ENCODE measurements at places on chromosomes 4 and X.

DNA sequence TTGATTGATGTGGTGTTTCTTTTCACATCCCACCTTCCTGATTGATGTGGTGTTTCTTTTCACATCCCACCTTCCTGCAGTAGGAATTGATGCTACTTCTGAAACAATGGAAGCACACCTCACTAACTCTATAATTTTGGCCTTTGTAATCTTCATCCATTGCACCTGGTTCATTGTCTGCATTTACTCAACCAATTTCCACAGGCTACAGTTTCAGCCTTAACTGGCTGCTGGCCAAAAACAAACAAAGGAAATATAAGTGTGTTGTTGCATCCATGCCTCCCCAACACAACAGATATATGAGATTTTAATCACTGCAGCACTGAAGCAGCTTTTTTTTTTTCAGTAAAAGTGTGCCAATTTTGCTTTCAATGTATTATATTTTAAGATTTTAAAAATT lies 867.6 kb upstream of the PCDH7 start:
- DNase-seq: peak; percentile 78

- peak; percentile 32 for DNase-seq
Observed at GRCh38 chr4:90816754-90817153, 689.6 kb downstream of the CCSER1 start.

DNA sequence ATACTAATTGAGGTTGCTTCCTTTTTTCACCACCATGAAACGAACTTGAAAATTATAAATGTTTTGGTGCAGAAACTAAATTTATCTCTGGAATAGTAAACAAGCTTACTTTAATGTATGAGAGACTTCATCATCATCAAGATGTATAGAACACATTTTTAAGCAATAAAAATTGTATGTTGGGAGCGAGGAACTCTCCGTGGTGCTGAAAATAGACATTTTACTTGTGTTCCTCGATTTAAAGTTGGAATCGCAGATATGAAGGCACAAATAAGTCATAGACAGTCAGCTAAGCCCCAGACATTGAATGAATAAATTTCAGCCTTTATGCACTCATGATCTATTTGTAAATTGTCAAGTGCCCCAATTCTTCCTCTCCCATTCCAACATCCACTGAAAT lies 310.7 kb downstream of the STK32B start:
- DNase-seq: peak; percentile 43

- DNase-seq: no peak
Observed at GRCh38 chr4:164866817-164867490, 10.0 kb upstream of the APELA start.

DNA sequence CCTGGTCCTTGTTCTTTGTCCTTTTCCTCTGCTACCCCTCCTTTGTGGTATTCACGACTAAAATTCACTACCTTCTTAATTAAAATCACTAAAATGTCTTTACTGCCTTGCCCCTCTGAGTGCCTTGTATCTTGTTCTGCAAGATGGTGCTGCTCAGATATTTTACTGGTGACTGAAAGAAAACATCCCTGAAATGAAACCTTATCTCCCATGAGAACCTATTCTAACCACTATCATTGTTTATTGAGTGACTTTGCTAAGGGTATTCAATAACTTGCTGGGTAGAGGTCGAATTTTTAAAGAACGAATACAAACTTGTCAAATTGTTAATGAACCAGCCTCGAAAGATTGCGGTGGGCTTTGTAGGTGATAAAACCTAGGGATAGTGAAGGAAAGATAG lies 52.8 kb downstream of the SPRY1 start:
- no peak for DNase-seq

DNA sequence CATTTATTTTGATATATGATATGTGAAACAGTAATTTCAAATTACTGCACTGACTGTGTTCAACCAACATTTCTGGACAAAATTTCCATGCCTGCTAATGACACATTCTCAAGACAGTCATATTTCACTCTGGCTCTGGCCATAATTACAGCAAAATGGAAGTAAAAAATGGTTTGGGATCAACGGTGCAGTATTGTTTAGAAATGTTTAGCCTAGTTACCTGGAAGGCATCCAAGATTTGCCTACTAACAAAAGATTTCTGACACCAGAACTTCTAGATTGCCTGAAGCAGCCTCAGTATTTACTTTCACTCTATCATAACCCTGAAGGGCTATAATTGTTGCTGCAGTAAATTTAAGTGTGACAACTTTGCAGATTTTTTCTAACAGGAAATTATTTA lies 416.3 kb downstream of the PCDH10 start:
- DNase-seq: peak; percentile 40

GRCh38 chr4:94408549-94409374 lies 43.0 kb upstream of the PDLIM5 start:
- DNase-seq: no peak

- peak; percentile 8 for DNase-seq
Observed at GRCh38 chr4:82630079-82630478, 68.3 kb upstream of the TMEM150C start.

DNA sequence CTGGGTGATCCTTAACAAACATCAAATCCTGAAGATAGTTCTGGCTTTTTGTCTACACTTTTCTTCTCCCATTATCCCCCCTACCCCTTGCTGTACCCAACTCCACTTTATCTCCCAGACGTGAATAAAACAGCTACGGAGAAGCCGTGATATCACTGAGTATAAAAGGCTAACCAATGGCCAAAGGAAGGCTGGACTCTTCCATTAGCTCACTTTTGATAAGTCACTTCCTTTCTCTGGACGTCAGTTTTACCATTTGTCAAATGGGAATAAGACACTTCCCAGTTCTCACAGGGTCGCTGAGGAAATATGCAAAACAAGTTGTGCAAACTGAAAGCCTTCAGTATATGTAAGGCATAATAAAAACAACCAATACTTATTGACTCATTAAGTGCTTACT lies 38.6 kb upstream of the EDA2R start:
- DNase-seq: no peak

Data from DMS53 (cell line).